ENCODE measurements at places on chromosomes 7 and 10.

GRCh38 chr7:72223351-72223750 lies 188.8 kb downstream of the CALN1 start:
- DNase-seq: no peak

DNA sequence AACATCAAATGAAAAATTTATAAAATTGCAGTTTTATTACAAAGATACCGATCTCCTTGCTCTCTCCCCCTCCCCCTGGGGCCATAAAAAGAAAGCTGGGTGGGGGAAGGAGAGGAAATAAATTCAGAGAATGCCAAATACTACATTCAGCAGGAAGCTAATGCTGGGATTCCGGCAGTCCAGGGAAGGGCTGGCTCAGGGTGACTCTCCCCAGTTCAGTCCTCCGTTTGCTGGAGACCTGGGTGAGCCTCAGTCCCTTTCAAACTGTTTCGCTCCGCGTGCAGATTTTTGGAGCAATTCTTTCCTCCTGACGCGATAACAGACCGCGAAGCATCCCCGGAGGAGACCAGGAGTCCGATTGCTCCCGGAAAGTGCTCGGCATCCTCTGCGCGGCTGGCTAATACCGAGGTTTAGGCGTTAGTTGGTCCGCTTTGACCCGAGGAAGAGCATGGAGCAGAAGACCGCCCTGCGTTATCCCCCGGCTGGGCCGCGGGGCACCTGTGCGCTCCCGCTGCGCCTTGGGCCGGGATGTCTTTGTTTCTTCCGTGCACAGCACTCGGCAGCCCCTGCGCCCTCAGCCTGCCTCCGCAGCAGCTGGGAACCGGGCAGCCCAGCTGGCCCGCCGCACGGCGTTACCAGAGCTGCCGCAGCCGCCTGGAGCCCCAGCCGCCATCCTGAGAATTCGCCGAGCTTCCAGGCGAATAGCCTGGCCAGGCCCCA lies 3.9 kb upstream of the HOXA2 start:
- DNase-seq: no peak

- DNase-seq: no peak
Observed at GRCh38 chr7:4612939-4613841, 68.9 kb upstream of the FOXK1 start.

DNA sequence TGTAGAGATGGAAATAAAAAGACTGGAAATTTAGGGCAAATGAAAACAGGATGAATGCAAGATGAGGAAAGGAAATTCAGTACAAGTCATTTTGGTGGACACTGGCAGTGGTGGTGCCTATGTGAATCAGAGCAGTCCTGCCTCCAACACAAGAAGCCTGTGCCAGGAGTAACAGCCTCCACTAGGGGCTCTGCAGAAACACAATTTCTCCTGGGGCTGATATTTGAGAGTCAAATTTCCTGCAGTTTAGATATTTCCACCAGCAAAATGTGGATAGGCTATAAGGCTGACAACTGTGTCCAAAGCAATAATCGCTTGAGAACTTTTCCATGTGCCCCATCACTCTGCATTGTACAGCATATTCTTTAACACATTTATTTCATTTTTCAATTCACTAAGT lies 4.7 kb upstream of the PLXDC2 start:
- DNase-seq: no peak

DNA sequence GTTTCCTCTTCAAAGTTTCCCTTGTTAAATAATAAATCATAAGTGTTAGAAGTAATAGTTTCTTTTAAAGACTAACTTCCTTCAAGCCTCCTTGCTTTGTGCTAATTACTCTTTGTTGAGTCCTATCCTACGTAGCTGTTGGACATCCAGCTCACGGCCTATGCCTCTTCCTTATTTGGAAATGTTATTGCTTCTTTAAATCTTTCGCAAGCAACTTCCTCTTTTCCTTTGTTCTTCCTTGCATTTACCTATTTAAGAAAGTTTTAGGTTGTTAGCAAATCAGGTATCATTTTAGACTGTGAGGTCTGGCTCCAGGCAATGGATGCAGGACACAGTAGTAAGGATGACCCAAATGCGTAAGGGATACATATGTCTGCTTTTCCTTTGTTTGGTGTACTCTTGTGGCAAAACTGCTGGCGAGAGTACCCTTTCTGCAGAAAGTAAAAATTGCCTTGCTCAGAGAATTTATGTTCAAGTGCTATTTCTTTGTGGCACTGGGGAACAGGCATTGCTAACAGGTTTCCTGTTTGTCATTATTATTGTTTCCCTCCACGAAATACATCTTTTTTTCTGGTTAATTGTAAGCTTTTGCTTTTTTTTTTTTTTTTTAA lies 110.5 kb downstream of the DYNC2I1 start:
- no peak for DNase-seq

DNA sequence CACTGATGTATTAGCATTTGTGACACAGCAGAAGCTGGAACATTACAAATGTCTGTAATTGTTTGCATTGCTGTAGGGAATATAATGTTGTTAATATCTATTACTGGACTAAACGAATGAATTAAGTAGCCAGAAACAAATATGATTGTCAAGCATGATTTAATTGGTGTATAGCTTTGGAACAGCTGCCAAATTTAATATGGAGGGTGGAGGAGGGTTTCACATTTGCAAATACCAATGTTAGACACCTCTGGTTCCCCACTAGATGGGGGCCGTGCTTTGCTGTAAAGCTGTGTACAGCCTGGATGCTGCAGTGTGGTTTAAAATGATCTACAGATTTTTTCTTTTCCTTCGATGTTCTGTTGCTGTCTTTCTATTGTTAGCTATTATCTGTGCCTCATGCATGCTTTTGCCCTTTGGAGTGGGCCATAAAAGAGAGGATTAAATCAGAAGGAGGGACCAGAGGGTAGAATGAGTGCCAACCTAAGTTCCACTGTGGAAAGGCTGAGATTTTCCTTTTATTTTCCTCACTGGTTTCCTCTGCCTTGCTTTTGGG lies 23.1 kb downstream of the DNAJB9 start:
- DNase-seq: no peak

DNA sequence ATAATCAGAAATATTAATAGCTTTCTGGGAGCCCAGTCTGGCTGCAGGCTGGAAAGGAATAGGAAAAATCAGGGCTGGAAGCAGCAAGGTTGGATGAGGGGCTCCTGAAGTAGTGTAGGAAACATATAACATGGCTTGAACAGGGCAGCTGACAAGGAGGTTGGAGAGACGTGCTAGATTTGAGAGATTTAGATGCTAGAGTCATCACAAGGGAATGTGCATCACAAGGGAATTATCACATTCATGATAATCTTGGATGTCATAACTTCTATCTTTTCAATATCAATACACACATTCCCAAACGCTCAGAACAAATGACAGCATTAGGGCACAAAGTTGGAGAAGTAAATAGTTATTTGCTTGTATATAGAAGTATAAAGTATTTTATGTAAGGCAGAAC lies 120.9 kb upstream of the EGFR start:
- DNase-seq: no peak

- DNase-seq: no peak
Observed at GRCh38 chr10:19876570-19876969, 60.3 kb downstream of the PLXDC2 start.

DNA sequence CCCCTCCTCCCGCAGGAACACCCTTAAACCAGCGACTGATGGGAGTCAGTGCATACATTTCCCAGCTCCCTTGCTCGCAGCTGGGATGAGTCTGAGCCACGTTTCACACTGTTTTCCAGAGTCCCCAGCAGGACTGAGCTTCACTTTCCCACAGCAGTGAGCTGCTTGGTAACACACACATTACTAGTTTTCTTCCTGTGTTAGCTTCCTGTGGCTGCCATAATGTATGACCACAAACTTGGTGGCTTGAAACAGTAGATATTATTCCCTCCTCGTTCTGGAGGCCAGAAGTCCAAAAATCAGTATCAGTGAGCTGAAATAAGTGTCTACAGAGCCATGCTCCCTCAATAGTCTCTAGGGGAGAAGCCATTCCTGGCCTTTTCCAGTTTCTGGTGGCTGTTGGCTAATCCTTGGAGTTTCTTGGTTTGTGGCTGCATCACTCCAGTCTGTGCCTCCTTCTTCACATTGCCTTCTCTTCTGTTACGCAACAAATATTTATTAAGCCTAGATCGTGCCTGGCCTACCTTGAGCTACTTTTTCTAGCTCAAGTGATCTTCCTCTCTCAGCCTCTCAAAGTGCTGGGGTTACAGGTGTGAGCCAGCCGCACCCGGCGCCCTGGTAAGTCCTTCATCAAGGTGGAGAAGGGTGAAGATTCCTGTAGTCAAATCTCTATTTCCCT lies 26.2 kb upstream of the CARD11 start:
- no peak for DNase-seq

GRCh38 chr10:80501381-80501912 lies 36.3 kb upstream of the SH2D4B start:
- DNase-seq: no peak

DNA sequence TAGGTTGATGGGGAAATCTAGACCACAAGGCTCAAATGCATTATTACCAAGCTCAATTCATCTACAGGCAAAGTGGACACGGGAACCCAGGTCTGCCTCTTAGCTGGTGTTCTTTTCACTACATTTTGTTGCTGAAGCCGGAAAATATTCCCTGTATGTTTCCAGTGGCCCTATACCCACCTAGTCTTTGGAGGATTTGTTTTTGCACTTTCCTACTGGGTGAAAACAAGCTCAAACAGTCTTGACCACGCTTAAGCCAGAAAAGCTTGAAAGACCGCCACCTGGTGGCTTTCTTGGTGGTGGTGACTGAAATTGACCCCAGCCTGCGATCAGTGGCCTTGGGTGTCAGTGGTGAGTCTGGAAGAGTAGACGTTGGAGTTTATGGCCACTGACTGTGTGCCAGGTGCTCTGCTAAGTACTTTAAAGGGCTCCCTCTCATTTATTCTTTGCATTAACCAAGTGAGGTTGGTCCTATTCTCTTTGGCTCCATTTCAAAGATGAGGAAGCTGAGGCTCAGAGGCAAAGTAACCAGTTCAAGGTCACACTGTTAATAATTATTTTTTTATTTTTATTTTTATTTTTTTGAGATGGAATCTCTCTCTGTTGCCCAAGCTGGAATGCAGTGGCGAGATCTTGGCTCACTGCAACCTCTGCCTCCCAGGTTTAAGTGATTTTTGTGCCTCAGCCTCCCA lies 11.1 kb upstream of the CRTAC1 start:
- no peak for DNase-seq

- no peak for DNase-seq
Observed at GRCh38 chr7:43878867-43879266, 9.6 kb upstream of the MRPS24 start.

- DNase-seq: peak; percentile 59
Observed at GRCh38 chr10:33334805-33335550, 511 bp upstream of the NRP1 start.
